GM23338 (cell line): ENCODE measurements at places on chromosomes 16 and 17. TPM values are rescaled to one million over a fixed set of nuclear protein-coding genes. Genes with fewer than 3 reads are reported as not detected.

GRCh38 chr16:48531011-48531962, 78.7 kb downstream of the N4BP1 start:
- no peak for DNase-seq

DNA sequence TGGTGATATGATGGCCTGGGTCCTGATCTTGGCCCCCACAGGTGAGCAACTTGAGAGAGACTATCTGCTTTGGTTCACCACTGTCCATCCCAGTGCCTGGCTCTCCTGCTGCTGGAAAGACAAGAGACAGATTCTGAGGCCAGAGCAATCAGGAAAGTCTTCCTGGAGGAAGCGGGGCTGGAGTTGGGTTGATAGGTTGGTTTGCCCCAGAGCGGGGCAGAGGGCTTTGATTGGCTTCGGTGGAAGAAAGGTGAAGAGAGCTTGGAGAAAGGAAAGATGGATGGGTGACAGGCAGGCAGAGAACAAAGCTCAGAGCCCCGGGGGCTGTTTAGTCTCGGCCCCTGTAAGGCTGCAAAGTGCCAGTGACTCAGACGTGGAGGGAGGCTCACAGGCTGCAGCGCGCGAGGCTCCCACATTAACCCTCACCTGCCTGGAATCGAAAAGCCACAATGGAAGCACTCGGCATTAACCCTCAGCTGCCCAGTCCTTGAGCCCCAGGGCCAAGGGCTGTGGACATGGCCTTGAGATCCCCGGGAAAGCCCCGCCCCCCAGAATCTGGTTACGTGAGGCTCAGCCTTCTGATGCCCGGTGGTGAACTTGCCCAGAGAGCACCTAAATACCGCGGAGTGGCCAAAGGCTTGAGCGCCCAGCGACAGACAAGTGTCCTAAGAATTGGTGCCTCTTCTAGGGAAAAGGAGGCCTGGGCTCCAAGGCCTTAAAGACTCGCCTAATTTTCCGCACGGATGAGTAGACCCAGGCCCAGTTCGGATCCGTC, 996 bp upstream of the CPNE2 start:
- DNase-seq, result peak; percentile 77

GRCh38 chr17:38958326-38958725, 8.9 kb downstream of the FBXO47 start:
- DNase-seq, result no peak

- no peak for DNase-seq
Measured at GRCh38 chr17:67258821-67259468, 13.9 kb upstream of the HELZ start.

MYH3 gene
- 1.1 and 1.8 TPM in 2 replicates for total RNA-seq

ANKRD40CL gene
- total RNA-seq, result not detected in 2 replicates
